ENCODE measurements at places on chromosomes 3 and 15. TPM values are rescaled to one million over a fixed set of nuclear protein-coding genes. Genes with fewer than 3 reads are reported as not detected.
A peak's percentile ranks its signal among the peaks of the same experiment; 100 is the strongest.

The ITIH3 gene
- 0.67 TPM for total RNA-seq

GRCh38 chr3:58630710-58631092, 35.9 kb downstream of the FAM3D start:
- H3K27ac ChIP-seq, result no peak overlapping the region
- no peaks in the 10 kb centered on the region for H3K36me3 ChIP-seq
- peaks cover 12% of the 10 kb centered on the region for H3K4me1 ChIP-seq
- H3K4me3 ChIP-seq, result no peak overlapping the region
- DNase-seq, result no peak

DNA sequence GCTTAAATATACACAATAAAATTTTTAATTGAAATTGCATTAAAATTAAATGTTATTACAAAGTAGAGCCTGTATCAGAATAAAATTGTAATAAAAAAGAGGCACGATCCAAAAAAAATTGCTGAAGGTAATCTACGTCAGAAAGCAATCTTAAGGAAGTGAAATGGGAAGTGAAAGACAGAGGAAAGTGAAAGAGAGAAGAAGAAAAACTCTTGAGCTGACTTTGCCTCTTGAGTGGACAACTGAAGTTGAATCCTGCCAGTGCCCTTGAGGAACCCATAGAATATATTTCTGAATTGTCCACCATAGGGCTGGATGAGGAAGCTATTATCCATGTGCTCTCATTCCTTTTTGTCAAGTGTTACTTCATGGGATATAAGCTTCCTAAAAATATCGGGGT, 285.1 kb upstream of the STAC start:
- H3K4me1 ChIP-seq, result no peaks in the 10 kb centered on the region
- H3K27me3 ChIP-seq, result no peaks in the 10 kb centered on the region
- no peaks in the 10 kb centered on the region for H3K36me3 ChIP-seq
- no peak for DNase-seq
- H3K27ac ChIP-seq, result no peak overlapping the region

The DZIP1L gene
- 11.1 TPM for total RNA-seq

DNA sequence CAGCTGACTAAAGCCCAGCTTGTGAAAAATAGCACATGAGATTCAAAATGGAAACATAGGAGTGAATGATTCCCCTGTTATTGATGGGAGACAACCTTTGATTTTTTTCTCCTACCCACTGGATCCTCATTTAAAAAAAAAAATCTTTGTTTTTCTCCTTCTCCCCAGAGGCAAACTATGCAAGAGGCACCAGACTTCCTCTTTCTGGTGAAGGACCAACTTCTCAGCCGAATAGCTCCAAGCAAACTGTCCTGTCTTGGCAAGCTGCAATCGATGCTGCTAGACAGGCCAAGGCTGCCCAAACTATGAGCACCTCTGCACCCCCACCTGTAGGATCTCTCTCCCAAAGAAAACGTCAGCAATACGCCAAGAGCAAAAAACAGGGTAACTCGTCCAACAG, 2.6 kb downstream of the CACNA1D start:
- no peaks in the 10 kb centered on the region for H3K27me3 ChIP-seq
- H3K27ac ChIP-seq, result peak overlapping the region; percentile 68
- H3K4me1 ChIP-seq, result peaks cover 35% of the 10 kb centered on the region
- no peak for DNase-seq
- no peaks in the 10 kb centered on the region for H3K36me3 ChIP-seq

GRCh38 chr3:184899953-184900595, 88.1 kb downstream of the VPS8 start:
- no peak overlapping the region for H3K27ac ChIP-seq
- H3K36me3 ChIP-seq, result no peaks in the 10 kb centered on the region
- H3K4me1 ChIP-seq, result no peaks in the 10 kb centered on the region
- no peak overlapping the region for H3K4me3 ChIP-seq
- no peak for DNase-seq

GRCh38 chr3:64647825-64648224, 40.0 kb downstream of the ADAMTS9 start:
- DNase-seq, result no peak
- H3K27ac ChIP-seq, result no peak overlapping the region
- H3K27me3 ChIP-seq, result no peaks in the 10 kb centered on the region

GRCh38 chr15:50315814-50316630, 39.0 kb downstream of the GABPB1 start:
- no peaks in the 10 kb centered on the region for H3K4me1 ChIP-seq
- H3K4me3 ChIP-seq, result no peak overlapping the region
- DNase-seq, result peak; percentile 12

- no peaks in the 10 kb centered on the region for H3K36me3 ChIP-seq
- no peak for DNase-seq
- H3K4me1 ChIP-seq, result peaks cover 26% of the 10 kb centered on the region
- no peak overlapping the region for H3K27ac ChIP-seq
These were observed 16.2 kb downstream of the NCEH1 start for GRCh38 chr3:172694573-172695246.

DNA sequence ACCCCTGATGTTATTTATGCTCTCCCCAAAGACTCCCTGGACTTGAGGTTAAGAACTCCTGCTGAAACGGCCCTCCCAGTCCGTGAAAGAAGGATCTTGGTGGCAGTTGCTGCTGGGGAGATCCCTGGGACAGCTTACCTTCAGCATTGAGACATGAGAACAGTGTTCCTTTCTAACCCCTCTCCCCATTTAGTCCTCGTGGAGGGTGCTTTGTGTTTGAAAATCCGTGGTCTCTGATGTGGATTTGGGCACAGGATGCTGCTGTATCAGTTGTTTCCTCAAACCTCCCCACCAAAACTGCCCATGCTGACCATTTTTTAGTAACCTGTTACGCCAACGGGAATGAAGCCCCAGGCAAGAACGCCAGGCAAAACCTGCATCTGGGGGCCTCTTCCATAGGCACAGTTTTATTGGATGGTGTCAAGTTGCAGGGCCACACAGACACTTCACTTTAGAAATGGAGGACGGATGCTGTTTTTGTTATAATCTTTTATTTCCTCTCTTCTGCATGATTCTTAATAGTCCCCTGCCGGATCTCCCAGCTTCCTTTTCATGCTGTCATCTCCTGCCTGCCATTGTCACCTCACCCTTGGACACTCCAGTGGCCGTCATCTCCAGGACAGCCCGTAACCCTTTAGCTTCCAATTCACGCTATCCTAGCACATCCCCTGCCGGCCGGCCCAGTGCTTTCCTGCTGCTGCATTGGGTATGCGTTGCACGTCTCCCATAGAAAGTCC, 31.7 kb upstream of the CEMIP start:
- no peak overlapping the region for H3K27ac ChIP-seq
- no peaks in the 10 kb centered on the region for H3K36me3 ChIP-seq
- no peak overlapping the region for H3K4me3 ChIP-seq
- H3K27me3 ChIP-seq, result no peaks in the 10 kb centered on the region
- H3K4me1 ChIP-seq, result peaks cover 24% of the 10 kb centered on the region

DNA sequence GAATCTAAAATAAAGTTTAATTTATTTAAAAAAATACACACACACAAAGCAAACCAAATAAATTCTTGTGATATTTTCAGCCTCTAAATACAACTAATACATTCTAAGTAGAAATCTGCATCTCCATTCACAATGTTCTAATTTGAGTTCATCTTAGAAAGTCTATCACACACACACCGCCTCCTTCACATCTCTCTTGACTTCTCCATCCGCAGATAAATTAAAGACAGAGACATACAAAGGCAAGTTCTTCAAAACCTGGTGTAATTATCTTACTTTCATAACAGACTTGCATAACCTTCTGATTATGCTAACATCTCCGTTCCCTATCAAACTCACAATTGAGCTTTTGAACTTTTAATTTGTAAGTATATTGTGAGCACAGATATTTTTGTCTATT, 657.3 kb downstream of the VGLL3 start:
- no peak overlapping the region for H3K27ac ChIP-seq
- no peaks in the 10 kb centered on the region for H3K36me3 ChIP-seq
- no peak overlapping the region for H3K4me3 ChIP-seq
- DNase-seq, result no peak
- no peaks in the 10 kb centered on the region for H3K4me1 ChIP-seq
- H3K27me3 ChIP-seq, result no peaks in the 10 kb centered on the region

GRCh38 chr3:128380295-128380694, 86.4 kb downstream of the DNAJB8 start:
- H3K27ac ChIP-seq, result peak overlapping the region; percentile 67
- no peaks in the 10 kb centered on the region for H3K36me3 ChIP-seq
- H3K27me3 ChIP-seq, result no peaks in the 10 kb centered on the region
- no peak for DNase-seq

DNA sequence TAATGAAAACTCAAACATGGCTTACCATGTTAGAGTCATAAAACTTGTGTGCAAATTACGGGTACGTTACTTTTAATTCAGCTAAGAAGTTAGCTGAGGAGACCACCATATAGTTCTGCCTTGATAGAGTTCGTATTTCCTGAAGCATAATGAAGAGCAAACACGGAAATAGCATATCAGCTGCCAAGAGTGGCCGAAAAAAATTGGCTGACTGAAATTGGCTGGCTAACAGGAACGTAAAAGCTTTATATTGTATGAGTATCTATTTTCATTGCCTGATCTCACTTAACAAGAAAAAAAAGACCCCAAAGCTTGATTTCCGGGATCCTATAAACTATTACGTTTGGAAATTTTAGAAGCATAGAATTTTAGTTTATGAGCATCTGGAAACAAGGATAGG, 1222.9 kb downstream of the ZPLD1 start:
- no peak overlapping the region for H3K4me3 ChIP-seq

The CACNA1D gene
- 23.0 TPM for total RNA-seq

The CILP gene
- total RNA-seq, result 0.08 TPM

The FSIP1 gene
- 1.4 TPM for total RNA-seq

DNA sequence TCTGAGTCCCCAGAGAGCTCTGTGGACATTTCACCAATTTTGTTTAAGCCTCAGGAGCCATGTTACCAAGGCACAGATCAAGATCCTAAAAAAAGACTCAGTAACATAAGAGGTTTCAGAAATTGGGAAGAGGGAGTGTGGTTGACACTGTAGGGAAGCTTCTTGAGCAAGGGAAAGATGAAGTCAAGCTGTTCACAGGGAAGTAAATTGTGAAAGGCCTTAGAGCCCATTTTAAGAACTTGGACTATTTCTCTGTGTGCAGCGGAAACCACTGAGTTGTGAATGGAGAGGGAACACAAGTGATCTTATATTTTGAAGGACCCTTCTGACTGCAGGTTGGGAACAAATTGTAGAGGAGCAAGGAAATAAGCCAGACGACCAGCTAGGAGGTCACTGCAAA, 18.7 kb downstream of the BCL2A1 start:
- H3K4me3 ChIP-seq, result no peak overlapping the region
- H3K27ac ChIP-seq, result no peak overlapping the region
- H3K36me3 ChIP-seq, result no peaks in the 10 kb centered on the region

The SCAMP5 gene
- 11.2 TPM for total RNA-seq

DNA sequence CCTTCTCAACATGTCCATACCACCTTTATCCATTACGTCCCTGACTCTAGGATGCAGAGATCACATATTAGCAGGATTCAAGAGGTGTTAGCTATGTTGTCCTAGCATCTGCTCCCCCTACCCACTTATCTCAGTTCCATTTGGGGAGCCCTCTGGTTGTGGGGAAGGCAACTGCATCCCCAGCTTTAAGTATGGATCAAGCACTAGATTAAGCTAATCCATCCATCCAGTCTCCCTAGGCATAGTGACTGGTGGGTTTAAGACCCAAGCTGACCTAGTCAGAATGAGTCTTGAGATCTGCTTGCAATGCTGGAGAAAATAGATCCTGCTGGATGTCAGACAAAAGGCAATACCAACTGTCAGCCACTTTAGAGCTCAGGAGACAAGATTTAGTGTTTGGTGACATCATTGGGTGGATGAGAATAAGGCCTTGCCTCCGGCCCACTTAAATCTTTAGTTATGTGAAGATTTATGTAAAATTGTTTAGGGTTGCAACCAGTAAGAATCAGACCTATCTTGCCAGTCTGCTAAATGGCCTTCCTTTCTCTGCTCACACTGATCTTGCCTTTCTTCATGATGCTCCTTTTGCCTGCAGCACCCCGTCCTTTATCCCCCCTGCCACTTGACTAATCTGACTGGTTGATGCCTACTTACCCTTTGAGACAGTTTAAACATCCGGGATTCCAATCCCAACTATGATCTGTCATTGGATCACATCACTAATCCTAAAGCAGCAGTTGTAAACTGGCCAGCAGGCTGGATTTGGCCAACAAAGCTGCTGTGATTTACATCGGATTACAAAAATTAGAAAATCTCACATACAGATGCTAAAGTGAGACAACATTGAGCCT, 2.1 kb upstream of the ISY1 start:
- no peak for DNase-seq
- peak overlapping the region; percentile 100 for H3K27ac ChIP-seq
- no peaks in the 10 kb centered on the region for H3K27me3 ChIP-seq
- peaks cover 23% of the 10 kb centered on the region for H3K4me1 ChIP-seq

The SQOR gene
- 62.2 TPM for total RNA-seq

The SCG3 gene
- 0.62 TPM for total RNA-seq

The DYNLT2B gene
- 41.4 TPM for total RNA-seq

DNA sequence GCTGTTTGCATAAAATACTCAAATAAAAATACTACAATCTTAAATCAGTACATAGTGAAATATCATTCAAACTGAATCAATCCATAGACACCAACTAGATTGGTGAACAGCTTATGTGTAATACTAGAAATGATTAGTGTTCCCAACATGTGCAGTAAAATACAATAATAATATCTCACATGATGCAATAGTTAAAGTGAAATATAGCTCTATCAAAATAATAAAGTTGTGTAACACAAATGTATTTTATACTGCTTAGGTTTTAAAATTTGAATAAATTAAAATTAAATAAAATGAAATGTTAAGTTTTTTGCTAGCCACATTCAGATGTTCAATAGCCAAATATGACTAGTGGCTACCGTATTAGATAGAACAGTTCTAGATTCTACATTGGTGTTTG, 714.1 kb downstream of the ZNF385D start:
- no peak overlapping the region for H3K27ac ChIP-seq
- H3K36me3 ChIP-seq, result no peaks in the 10 kb centered on the region
- H3K27me3 ChIP-seq, result no peaks in the 10 kb centered on the region
- H3K4me1 ChIP-seq, result no peaks in the 10 kb centered on the region
- H3K4me3 ChIP-seq, result no peak overlapping the region

DNA sequence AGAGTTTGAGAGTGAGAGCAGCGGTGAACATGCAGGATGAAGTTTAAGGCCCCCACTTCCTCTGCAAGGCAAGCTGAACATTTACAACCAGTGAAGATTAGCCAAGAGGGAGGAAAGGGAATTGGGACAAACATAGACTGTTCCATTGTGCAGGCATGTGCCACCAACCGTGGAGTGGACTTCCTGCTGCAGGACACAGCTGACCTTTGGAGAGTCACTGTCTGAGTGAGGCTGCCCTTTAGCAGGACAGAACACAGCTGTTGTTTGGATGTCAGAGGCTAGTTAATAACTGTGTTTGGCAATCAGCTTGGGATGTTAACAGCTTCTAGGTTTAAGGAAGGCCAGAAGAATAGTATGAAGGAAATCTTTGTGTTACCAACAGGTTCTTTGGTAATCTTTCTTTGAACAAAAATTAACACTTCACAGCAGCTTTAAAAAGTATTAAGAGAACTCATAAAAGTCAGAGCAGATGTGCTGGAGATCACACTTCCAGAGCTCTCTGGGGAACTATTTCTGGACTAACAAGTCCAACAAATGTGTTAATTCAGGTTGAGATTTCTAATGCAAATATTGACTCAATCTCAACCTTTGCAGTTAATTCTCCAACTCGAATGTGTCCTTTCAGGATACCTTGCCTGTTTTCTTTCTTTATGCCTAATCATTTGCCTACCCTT, 31.4 kb downstream of the CTDSPL start:
- no peak overlapping the region for H3K4me3 ChIP-seq
- no peaks in the 10 kb centered on the region for H3K36me3 ChIP-seq
- H3K4me1 ChIP-seq, result peaks cover 9% of the 10 kb centered on the region
- no peak overlapping the region for H3K27ac ChIP-seq

GRCh38 chr3:176078906-176079305, 1118.4 kb downstream of the TBL1XR1 start:
- H3K36me3 ChIP-seq, result no peaks in the 10 kb centered on the region
- no peaks in the 10 kb centered on the region for H3K4me1 ChIP-seq
- no peak for DNase-seq
- no peak overlapping the region for H3K27ac ChIP-seq

All from Panc1 (cell line).